Kasumi-1 (cell line): ENCODE measurements at places on chromosomes 6 and 20.

DNA sequence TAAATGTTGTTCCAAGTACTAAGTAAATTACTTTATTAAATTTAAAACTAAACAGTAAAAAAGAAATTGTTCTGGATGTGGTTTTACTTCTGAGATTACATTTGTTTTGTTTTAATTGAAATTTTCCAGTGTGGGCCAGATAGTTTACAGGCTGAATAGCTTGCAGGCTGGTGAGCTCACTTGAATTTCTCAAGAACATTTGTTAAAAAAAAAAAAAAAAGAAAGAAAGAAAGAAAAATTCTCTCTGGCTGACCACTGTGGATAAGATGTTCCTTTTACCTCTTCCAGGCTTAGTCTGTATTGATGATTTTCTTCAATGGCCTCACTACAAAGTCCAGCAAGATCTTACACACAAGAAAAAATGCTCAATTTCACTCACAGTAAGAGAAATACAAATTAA is 85.4 kb downstream of the PLCG1 start:
- DNase-seq: no peak

DNA sequence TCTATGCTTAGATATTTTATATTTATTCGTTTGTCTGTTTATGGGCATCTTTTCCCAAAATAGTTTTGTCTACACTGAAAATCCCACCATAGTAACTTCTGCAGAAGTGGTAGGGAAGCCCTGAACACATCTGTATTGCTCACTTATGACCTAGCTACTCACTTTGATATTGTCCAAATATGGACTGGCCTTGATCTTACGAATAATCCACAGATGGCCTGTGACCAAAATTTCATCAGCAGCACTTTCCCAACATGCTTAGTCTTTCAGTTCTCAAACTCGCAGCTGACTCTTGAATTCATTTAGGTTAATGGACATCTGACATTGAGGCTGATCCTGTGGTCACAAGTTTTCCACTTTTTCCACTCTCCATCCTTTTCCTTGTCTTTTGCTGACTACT is 80.8 kb upstream of the BEND3 start:
- no peak for DNase-seq

GRCh38 chr6:48290595-48290994 is 179.6 kb upstream of the PTCHD4 start:
- no peak for DNase-seq

GRCh38 chr6:16741112-16742016 is 19.9 kb downstream of the ATXN1 start:
- no peak for DNase-seq

DNA sequence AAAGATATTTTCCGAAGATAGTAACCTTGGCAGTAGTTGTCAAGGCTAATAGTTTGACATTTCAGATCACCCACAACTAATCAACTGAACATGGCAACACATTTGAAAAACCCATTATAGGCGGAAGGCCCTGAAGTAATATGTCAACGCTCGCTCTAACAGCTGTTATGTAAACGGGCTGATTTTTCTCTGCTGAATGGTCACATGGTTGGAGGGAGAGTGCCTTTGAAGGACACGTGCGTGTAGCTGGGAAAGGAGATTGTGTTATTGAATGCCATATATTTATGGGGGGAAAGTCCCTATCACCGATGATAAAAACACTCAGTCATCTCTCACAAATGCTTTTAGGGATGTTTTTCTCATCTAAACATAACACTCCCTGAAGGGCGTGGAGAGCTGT is 160.0 kb upstream of the RALGAPA2 start:
- no peak for DNase-seq

DNA sequence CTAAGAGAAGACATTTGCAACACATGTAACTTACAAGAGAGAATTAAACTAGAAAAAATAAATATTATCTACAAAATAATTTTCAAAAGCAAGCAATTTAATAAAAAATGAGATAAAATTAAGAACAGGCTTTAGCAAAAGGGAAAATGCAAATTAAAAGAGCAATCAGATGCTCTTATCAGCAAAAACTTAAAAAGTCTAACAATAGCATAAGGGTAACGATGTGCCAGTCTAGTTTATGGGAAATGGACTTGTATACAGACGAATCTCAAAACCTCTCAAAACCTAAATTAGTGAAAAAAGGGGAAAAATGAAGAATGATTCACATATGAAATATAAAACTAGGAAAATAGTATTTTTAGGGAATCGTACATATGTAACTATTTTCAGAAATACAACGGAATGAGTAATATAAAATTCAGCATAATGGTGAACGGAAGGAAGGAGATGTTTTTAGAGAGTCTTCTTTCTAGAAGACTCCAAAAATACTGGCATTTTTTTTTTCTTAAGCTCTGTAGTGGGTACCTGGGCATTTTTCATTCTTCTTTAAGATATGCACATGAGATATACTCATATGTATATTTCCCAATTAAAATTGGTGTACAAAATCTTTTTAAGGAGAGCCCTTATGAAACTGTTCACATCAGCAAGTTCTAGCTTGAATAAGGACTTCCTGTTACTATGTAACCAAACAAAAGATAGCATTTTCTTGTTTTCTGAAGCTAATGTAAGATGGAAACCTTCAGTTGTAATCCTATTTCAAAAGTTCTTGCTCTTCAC is 927 bp upstream of the MANEA start:
- DNase-seq: peak; percentile 36

GRCh38 chr6:130259140-130259539 is 36.4 kb upstream of the SAMD3 start:
- DNase-seq: no peak

- DNase-seq: no peak
Observed at GRCh38 chr20:57000441-57000968, 265.9 kb downstream of the BMP7 start.

DNA sequence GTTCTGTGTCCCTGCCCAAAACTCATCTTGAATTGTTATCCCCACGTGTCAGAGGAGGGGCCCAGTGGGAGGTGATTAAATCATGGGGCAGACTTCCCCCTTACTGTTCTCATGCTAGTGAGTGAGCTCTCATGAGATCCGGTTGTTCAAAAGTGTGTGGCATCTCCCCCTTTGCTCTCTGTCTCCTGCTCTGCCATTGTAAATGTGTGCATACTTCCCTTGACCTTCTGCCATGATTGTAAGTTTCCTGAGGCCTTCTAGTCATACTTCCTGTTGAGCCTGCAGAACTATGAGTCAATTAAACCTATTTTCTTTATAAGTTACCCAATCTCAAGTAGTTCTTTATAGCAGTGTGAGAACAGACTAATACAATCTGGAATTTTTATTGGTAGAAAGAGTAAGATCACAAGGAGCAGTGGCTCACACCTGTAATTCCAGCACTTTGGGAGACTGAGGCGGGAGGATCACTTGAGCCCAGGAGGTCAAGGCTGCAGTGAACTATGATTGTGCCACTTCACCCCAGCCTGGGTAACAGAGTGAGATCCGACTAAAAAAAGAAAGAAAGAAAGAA is 47.1 kb upstream of the SLC22A16 start:
- DNase-seq: no peak

GRCh38 chr6:19798362-19798761 is 38.8 kb upstream of the ID4 start:
- no peak for DNase-seq

GRCh38 chr6:75393806-75394205 is 99.8 kb downstream of the FILIP1 start:
- peak; percentile 52 for DNase-seq

- DNase-seq: no peak
Observed at GRCh38 chr6:124679387-124679786, 282.9 kb upstream of the RNF217 start.

GRCh38 chr6:151675746-151676459 is 131.6 kb upstream of the ESR1 start:
- DNase-seq: peak; percentile 34

DNA sequence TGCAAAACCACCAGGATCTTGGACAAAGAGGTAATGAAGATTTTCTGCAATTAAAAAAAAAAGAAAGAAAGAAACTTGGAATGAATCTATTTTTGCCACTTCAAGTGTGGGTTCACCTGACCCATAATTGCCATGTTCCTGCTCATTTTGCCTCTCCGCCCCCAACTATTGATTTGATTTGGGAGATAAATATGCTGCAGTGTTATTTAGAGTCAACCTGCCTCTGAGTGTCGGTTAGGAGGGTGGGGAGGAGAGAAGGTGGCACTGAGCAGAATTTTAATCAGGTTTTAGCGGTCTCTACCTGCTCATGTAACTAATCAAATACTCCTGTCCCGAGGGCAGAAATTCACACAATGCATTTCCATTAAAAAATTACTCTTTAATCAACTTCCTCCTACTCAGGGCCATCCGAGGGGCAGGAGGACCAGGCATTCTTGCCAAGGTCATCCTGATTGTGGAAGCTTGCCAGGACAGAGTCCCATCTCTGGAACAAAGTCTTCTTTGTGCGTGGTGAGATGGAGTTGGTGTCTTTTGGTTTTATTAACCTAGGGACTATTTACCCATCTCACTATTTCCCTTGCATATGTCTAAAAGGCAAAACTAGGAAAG is 300.1 kb downstream of the CDH26 start:
- no peak for DNase-seq

- DNase-seq: no peak
Observed at GRCh38 chr6:34949636-34950035, 60.6 kb downstream of the ANKS1A start.

DNA sequence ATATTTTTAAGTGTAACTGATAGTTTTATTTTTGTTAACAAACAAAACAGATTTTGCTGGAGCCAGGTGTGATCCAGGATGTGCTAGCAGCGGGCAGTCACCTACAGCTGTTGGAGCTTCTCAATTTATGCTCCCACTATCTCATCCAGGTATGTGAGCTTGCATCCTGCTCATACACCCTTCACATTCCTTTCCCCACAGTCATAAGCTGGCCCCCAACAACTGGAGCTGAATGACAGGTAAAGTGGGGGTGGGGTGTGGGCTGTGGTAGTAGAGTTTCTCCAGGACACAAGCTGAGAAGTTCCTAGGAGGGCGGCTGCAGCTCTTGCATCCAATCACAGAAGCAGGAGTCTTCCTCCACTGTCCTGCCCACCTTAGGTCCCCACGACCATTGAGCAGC is 140.1 kb downstream of the KLHL32 start:
- DNase-seq: no peak

- no peak for DNase-seq
Observed at GRCh38 chr6:111852725-111853124, 20.5 kb downstream of the FYN start.

DNA sequence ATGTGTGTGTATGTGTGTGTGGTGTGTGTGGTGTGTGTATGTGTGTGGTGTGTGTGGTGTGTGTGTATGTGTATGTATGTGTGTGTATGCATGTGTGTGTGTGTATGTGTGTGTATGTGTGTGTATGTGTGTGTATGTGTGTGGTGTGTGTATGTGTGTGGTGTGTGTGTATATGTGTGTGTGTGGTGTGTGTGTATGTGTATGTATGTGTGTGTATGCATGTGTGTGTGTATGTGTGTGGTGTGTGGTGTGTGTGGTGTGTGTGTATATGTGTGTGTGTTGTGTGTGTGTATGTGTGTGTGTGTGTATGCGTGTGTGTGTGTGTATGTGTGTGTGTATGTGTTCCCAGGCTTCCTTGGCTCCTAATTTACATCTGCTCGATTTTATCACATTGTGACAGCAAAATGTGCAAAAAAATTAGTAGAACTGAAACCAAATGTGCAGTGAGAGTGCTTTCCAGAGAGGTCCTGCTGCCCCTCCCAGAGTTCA is 234.5 kb downstream of the BMP7 start:
- no peak for DNase-seq

- peak; percentile 0 for DNase-seq
Observed at GRCh38 chr6:29617782-29618554, 15.0 kb downstream of the GABBR1 start.

- DNase-seq: peak; percentile 24
Observed at GRCh38 chr6:145704143-145704781, 31.1 kb downstream of the EPM2A start.

GRCh38 chr6:148432462-148433195 is 90.0 kb downstream of the SASH1 start:
- no peak for DNase-seq

GRCh38 chr6:167781868-167782267 is 44.8 kb upstream of the AFDN start:
- no peak for DNase-seq

- DNase-seq: peak; percentile 89
Observed at GRCh38 chr6:73585566-73586415, 65.0 kb upstream of the EEF1A1 start.

DNA sequence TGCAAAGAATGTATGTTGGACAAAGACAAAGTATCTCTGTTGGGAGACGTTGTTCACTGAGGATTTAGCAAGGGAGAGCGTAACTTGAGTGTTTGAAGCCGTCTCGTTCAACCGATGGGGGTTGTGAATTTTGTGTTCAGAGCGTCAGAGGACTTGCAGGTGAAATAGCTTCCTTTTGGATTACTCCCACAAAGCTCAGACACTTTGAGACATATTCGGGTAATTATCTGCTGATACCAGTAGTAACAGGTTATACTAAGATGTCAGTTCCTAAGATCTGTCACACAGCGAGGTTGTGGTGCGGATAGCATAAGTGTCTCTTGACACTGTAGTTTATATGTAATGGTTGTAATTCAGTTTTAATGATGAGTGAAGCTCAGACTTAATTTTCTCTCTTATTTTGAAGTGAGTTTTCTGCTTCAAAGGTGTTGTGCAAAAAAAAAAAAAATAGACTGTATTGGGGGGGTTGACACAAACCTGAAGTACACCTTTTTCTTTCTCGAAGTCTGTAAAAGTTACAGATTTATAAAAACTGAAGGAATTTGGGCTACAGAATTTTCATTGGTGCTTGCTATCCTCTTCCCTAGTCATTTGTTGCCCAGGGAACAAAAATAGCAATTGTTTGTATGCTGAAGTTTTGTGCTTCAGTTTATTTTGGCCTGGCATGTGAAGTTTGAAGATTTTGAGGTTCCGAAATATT is 1.7 kb downstream of the ASXL1 start:
- peak; percentile 37 for DNase-seq

- DNase-seq: no peak
Observed at GRCh38 chr6:143692696-143693095, 14.9 kb downstream of the PHACTR2 start.

DNA sequence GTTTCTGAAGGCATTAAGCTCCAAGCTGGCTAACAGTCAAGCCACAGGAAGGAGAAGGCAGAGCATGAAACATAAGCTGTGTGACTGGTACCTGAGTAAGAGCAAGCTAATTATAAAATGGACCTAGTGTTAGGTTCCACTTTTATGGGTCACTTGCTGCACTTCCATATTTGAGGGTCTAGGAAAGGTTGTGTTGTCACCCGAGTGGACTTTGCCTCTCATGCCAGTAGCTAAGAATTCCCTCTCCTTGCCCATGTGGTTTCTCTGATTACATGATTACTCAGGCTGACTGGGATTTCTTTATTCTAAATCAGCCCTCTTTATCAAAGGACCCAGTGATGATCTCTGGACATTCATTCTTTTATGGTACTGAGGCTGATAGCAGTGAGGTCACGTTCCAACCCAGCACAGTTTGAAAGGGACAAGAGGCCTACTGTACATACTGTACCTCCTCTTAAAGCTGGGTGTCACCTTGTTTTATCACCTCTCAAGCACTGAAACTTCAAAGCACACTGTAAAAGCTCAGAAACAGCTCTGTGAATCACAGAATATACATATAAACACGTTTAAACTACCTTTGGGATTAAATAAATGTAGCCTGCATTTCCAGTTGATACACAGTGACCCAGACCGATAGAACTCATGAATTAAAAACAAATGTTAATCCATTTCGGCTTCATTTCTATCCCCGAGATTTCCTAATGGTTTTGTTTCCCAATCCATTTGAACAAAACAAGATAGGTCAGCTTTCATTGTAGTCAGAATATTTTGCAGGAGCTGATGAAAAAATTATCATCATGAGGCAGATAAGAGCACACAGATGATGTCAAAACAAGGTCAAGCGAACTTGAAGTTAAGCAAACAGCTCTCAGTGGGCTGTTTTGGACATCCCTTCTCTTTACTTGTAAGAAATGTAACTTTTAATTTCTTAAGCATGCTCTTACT is 96.5 kb downstream of the ALDH8A1 start:
- no peak for DNase-seq

- DNase-seq: no peak
Observed at GRCh38 chr6:29814379-29815117, 13.1 kb upstream of the HLA-G start.
